ENCODE measurements at places on chromosomes 2 and 18.

- peak; percentile 97 for DNase-seq
Observed at GRCh38 chr2:97868986-97869721, 126.6 kb downstream of the TMEM131 start.

GRCh38 chr18:23740105-23740830 is 51.0 kb downstream of the LAMA3 start:
- DNase-seq, result no peak

DNA sequence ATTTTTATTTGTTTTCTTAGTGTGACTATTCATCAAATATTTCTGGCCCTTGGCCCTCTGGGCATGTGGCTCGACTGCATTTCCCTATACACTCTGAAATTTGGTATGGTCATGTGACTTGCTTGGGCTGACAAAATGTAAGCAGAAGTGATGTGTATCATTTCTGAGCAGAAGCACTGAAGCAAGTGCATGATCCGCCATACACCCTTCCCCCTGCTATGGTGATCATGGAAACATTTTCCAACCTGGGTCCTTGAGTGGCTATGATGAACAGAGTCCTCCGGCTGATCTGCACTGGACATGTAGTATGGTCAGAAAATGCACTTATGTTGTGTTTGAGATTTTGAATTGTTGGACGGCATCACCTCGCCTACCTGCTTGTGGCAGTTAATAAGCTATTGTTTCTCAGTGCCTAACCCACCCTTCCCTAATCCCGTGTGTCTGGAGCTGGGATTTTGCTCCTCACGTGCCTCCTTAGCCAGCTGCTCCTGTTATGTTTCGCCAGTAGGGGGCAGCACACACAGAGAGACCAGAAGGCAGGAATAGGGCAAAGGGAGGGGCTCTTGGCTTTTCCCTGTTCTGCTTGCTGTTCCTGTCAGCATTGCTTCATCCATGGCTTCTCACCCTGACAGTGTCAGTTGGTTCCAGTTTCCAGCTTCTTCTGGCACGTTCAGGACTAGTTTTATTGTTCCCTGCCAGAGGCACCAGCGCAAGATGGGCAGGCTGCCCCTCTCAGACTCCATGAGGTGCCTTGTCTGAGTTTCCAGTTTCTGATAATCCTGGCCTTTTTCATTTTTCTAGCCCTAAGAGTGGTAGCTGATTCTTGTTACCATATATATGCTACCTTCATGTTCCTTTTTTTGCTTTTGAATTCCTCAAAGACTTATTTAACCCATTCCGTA is 207.4 kb downstream of the ARL6IP6 start:
- peak; percentile 75 for DNase-seq

DNA sequence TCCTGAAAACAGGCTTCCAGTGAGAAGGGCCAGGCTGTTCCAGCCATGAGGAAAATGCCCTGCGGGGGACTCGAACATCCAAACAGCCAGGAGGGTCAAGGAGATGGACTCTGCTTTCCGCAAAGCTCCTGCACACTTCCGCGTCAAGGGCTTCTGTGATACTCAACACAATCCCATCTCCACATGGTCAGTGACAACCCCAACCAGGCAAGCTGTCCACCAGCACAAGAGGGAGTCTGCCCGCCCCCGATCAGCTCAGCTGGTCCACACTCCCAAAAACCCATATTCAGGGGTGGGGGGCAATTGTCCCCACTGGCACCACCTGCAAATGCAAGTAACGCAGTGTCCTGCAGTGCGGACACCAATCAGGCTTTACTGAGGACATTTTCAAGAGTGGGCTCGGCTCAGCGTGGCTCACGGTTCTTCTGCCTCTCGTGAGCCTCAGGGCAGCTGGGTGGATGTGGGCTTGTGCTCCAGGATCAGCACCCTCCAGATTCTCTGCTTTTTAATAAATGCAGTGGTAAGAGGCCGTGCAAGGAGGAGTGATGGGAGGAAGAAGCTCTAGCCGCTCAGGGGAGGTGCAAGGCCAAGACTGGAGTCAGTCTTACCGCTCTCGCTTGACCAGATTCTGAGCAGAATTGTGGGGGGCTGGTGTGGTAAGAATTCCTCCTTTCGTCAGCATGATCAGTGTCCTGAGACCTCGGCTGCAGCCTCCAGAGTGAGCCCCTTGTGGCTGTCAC is 19.5 kb upstream of the CIDEA start:
- no peak for DNase-seq

DNA sequence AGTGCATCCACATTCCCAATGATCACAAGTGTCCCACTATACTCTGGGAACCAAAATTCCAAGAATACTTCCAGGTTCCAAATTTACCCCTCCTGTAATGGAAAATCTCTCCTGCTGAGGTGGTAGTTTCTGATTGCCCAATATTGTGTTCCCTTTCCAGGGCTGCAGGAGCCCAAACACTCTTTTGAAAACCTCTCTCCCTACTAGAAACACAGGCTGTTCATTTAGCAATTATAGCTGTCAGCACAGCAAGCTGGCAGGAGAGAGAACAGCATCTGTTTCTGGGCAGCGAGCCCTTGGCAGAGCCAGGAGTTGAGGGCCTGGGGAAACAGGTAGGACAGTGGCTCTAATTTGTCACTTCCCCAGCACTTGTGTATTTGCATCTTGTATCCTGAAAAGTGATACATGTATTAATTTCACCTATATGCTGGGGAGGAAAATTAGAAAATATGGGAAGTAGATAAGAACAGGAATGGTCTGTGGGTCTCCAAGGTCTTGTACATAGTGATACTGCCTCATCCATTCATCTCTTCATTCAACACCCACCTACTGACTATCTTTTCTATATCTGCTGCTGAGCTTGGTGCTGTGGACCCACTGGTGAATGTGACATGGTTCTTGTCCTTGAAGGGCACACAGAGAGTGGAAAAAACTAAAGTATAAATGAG is 16.9 kb upstream of the PAIP2B start:
- no peak for DNase-seq

- DNase-seq, result no peak
Observed at GRCh38 chr2:171409436-171409971, 24.3 kb downstream of the METTL8 start.

DNA sequence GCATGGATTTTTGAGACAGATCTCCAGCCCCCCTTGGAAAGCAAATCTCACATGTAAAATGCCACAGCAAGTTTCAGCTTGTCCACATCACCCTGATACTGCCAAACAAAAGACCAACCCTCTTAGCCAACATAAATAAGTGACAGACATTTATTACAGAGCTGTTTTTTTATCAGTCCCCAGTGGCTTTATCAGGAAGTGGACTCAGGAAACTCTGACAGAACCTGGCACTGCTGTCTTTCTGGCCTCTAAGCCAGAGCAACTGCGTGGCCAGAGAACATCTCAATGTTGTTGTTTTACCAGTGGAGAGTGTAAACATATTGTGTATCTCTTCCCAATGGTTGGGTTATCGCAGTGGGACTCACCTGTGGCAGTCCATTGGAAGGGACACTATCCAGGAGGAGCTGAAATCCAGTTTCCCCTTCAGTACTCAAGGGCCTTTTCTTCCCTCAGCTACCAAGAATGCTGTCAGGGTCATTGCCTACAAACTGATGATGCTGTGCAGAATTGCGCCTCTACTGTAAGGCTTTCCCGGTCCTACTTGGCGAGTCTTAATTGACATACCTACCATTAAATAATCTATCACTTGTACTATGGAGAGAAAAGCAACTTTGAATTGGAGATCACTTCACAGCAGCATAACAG is 22.0 kb downstream of the SLC14A1 start:
- DNase-seq, result no peak

DNA sequence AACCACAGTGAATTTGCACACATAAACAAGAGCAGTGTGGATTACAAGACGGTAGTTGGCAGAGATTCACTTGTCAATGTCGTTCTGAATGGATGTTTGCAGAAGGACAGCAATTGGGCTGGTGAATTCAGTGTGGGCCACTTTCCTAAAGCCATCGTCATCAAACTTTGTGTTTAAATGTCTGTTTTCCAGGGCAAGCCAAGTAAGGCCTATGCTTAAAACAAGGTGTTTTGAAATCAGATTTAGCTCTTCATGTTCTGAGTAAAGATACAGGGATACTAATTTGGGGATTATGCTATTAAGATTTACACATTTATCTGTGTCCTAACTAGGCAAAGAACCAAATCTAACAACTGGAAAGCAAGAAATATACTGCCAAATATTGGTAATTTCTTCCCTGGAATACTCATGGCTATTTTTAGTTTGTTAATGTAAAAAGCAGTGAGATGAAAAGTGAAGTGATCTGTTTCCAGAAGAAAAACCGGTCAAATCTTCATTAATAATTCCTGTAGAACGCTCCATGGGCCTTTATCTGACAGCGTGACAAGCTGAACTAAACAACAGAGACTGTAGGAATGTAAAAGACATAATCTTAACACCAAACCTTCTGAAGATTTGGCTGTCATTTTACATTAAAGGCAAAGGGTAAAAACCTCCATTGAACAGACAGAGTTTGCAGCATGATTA is 175.7 kb downstream of the ICOS start:
- no peak for DNase-seq

DNA sequence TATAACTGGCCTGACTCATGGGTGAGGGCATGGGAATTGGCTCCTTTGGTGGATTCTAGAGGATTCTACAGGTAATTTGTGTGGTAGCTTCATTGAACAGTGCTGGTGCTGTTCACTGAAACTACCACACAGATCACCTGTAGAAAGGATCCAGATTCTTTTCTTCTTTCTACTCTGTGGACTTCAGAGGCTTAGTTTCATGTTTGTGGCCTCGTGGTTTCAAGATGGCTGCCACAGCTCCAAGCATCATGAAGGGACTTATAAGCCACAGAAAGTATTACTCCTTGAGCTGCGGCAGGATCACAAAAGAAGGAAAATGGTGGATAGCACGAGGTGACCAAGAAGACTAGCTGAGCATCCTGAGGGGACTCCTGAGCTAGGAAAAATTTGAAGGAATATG is 88.9 kb downstream of the ADCYAP1 start:
- no peak for DNase-seq

- DNase-seq, result no peak
Observed at GRCh38 chr18:49189772-49190171, 239.0 kb upstream of the SMAD7 start.

GRCh38 chr2:72293620-72294019 is 146.0 kb upstream of the CYP26B1 start:
- no peak for DNase-seq

- DNase-seq, result peak; percentile 36
Observed at GRCh38 chr2:28356095-28356911, 36.4 kb upstream of the FOSL2 start.

DNA sequence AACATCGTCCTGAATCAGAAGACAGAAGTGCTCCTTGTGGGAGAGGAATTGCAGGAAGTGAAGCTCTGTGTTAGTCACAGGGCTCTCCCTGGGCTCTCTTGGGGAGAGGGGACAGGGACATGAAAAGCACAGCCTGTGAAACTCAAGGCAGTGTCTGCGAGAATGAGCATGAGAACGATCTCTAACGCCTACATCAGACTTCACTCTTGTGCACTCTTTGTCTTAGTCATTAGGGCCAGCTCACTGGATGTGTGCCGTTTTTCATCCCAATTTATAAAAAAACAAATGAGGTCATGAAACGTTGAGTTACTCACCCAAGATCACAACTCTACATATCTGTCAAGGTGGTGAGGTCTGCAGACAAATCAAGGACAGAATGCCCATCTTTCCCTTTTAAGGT is 27.0 kb upstream of the TWIST2 start:
- DNase-seq, result no peak

DNA sequence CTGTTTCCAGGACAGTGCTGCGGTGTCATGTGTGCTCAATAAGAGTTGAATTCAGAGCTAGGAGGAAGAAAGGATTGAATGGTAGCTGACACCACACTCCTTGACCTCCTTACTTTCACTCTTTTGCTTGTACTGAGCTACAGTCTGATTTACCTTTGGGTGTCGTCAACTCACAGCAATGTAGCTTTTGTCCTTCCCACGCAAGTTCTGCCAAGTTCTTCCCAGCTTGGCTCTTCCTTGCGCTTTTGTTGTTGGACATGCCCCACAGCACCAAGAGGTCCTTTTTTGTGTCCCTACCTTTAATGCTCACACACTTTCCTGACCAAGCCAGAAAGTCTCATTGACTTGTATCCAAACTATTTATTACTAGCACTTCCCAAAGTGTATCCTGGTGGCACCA is 38.3 kb upstream of the ITGB6 start:
- no peak for DNase-seq

GRCh38 chr2:148517822-148518221 is 126.7 kb upstream of the EPC2 start:
- DNase-seq, result no peak

- DNase-seq, result no peak
Observed at GRCh38 chr2:216590780-216591179, 42.4 kb upstream of the IGFBP2 start.

- DNase-seq, result peak; percentile 60
Observed at GRCh38 chr2:28750316-28751251, 1.0 kb upstream of the PPP1CB start.

DNA sequence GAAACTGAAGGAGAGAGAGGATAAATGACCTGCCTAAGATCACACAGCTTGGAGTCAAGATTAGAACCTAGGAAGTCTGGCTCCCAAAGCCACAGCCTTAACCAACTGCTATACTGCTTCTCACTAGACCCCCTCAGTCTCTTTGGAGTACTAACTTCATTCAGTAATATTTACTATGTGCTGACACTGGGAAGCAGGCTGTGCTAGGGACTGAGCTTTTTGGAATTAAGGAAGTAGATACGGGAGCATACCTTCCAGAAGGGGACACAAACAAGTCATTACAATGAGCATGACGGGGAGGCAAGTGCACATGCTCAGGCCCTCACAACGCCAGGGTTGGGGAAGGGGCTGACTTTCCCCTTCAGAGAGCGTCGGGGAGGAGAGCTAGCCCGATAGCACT is 97.7 kb downstream of the INO80D start:
- DNase-seq, result no peak

GRCh38 chr2:210762604-210763588 is 206.5 kb downstream of the CPS1 start:
- no peak for DNase-seq

GRCh38 chr2:40721595-40721994 is 269.7 kb upstream of the SLC8A1 start:
- peak; percentile 8 for DNase-seq

- no peak for DNase-seq
Observed at GRCh38 chr2:119508756-119509155, 15.5 kb downstream of the SCTR start.

GRCh38 chr18:59139291-59139614 is 431 bp upstream of the SEC11C start:
- DNase-seq, result peak; percentile 99

DNA sequence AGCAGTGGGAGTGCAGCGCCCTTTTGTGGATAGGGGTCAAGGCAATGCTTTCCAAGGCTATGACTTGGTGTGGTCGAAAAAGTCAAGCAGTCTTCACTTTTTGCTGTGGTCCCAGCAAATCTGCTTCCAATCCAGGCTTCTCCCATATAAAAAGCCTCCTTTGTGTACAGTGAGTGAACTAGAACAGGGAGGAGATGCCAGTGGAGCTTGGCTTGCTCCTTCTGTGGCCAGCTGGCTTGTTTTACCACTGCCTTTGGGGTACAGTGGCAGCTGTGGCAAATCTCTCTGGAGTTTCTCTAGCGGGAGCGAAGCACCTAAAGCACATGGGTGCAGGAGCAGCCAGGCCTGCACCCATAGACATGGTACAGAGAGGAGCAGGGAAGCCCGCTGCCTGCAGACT is 103.5 kb downstream of the MSH2 start:
- no peak for DNase-seq

- no peak for DNase-seq
Observed at GRCh38 chr18:28382215-28382879, 205.4 kb upstream of the CDH2 start.
